CD4-positive, alpha-beta T cell treated with Interleukin-17A for 4 hours (primary cell): ENCODE measurements at places on chromosomes 16 and 17.

DNA sequence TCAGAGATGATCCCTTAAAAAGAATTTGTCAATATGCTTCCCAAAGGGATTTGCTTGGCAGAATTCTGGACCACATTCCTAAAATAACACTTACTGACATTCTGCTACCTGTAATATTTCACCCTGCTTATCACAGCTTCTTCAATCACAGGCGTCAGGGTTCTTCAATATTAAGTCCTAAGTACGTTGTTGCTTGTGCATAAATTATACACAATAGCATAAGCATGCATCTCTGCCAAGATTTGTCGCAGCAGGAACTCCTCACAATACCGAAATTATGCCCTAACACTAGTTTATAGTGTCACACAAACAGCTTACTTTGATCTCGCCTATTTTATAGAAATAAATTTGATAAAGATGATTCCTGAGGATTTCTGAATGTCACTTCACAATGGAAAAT, 48.9 kb downstream of the UBE2G1 start:
- no peak for DNase-seq

DNA sequence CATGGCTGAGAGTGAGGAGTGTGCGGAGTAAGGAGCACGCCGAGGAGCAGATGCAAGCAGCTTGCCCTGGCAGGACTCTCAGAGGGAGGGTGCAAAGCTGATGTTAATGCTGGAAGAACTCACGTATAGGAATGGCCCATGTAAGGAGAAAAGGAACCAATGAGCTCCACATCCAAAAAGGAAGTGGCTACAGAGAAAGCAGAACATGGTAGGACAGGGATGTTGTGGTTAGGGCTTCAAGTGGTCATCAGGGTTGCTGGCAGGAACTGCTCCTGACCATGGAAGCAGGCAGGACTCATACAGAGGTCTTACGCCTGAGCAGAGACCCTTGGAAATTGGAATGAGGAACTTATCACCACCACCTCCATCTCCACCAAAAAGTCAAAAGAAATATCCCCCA, 5.2 kb downstream of the MYO1D start:
- DNase-seq = no peak

GRCh38 chr17:55117164-55117563, 147.6 kb upstream of the HLF start:
- DNase-seq = no peak

DNA sequence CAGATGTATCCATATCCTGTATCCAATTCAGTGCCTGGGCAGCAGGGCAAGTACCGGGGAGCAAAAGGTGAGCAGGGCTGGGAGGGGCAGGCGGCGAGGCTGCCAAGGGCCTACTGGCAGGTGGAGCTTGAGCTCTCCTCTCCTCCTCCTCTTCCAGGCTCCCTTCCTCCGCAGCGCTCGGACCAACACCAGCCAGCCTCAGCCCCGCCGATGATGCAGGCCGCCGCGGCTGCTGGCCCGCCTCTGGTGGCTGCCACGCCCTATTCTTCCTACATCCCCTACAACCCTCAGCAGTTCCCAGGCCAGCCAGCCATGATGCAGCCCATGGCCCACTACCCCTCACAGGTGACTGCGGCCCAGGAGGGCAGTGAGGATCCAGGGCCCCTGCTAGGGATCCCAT, 11.6 kb downstream of the ATXN2L start:
- no peak for DNase-seq

GRCh38 chr16:3121851-3122467, 9.6 kb downstream of the ZNF205 start:
- DNase-seq = no peak
